ENCODE measurements at places on chromosomes 12 and 14. TPM values are rescaled to one million over a fixed set of nuclear protein-coding genes. Genes with fewer than 3 reads are reported as not detected.

The KRT80 gene
- 0.37 TPM for total RNA-seq

The SLC35F4 gene
- total RNA-seq, result not detected

The CMKLR1 gene
- total RNA-seq, result 46.1 TPM

The RNASE1 gene
- 604 TPM for total RNA-seq

The AICDA gene
- total RNA-seq, result not detected

The DPF3 gene
- 5.3 TPM for total RNA-seq

The DEPDC4 gene
- 0.55 TPM for total RNA-seq

The CEBPE gene
- total RNA-seq, result not detected

The SLC25A47 gene
- 0.73 TPM for total RNA-seq

DNA sequence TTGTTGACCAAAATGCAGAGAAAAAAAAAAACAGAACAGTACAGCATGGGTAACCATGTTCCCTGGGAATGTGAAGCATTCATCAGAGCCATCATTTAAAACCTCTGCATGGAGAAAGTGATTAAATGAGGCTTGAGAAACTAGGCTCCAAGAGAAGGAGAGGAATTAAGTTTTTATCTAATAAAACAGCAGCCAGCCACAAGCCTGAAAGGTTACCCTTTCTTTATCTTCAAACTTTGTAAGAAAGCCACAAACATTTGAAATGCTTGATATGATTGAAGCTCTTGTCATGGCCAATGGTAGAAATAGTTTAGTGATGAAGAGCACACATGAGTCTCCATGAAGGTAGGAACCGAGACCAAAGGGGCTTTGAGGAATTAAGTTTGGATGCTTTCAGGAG is 144.9 kb upstream of the SYT1 start:
- no peak for DNase-seq

DNA sequence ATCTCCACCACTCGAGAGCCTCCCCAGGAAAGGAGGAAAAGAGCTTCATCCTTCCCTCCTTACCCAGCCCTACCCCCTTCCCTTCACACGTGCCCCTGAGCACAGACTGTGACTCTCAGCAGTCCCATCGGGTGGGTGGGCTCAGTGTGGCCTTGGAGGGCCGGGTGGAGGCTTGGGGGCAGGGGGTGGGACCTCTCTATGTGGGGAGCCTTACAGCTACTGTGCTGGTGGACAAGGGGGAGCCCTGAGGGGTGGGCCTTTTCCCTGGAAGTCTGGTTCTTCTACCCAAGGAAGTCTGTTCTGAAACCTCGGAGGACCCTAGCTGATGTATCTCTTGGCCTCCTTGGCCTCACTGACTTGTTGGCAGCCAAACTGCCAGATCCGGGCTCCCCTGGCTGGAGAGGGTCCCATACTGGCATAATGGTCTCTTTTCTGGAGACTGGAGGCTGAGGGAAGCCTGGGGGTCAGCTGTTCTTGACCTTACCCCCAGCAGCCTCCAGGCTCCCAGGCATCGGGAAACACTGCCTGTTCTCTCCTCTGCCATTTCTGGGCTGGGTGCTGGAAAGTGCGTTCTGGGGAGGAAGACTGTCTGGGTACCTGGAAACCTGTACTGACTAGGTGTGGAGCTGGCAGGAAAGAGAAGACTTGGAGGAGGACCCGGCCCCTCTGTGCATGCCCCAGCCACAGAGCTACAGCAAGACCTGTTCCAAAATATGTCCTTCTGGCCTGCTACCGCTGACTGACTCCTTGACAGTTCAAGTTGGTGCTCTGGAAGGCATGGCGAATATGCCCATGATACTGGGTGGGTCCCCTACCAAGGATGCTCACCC is 7.6 kb downstream of the VASH1 start:
- no peak for DNase-seq

- DNase-seq, result no peak
Measured at GRCh38 chr14:84351646-84352045, 1178.3 kb upstream of the FLRT2 start.

DNA sequence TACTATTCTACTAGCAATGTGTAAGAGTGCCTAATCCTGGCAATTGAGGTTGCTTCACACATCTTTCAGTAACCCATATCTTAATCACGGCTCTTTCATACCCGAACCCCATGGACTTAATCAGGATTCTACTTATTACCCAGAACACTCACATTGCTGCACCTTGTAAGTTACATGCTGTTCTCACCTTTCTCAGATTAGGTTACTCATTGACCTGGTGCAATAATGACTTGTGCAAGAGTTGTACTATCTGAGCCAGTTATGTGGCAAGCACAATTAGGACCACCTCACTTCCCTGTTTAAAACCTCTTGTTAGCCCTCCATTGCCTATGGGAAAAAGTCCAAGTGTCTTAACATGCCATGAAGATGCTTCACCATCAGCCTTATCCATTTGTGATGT is 306.7 kb upstream of the E2F7 start:
- no peak for DNase-seq

DNA sequence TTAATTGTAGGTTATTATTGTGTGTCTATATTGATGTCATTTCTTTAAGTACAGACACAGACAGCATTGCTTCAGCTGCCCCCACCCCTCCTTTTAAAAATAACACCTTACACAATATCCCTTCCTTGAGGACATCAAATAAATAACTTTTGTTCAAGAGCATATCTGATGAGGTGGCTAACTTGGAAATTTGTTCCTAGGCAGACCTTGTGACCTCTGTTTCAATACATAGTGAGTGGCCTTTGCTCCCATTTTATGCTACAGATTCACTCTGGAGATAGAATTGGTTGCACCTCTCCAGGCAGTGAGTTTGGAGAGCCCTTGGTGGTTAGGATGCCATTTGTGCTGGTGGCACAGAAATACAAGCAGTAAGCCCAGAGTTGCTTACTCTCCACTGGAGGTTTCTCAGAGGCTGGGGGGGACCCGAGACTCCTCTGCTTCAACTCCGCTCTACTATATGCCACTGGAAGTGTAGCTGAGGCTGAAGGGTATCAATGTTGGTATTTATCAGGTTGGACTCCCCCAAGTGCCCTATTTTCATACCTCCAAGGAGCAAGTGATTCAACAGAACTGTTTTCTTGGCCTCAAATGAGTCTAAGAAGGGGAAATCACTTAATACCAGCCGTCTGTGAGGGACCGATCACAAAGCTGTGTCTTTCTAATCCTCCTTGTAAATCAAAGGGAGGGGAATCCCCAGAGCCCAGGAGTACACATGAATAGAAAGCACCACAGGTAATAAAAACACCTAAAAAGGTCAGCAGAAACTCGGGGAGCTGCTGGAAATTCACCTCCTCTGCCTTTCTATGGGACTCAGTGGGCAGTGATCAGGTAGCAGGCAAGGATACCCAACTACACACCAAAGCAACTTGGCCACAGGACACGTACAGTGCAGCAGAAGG is 463.1 kb downstream of the RAD51B start:
- DNase-seq, result no peak

DNA sequence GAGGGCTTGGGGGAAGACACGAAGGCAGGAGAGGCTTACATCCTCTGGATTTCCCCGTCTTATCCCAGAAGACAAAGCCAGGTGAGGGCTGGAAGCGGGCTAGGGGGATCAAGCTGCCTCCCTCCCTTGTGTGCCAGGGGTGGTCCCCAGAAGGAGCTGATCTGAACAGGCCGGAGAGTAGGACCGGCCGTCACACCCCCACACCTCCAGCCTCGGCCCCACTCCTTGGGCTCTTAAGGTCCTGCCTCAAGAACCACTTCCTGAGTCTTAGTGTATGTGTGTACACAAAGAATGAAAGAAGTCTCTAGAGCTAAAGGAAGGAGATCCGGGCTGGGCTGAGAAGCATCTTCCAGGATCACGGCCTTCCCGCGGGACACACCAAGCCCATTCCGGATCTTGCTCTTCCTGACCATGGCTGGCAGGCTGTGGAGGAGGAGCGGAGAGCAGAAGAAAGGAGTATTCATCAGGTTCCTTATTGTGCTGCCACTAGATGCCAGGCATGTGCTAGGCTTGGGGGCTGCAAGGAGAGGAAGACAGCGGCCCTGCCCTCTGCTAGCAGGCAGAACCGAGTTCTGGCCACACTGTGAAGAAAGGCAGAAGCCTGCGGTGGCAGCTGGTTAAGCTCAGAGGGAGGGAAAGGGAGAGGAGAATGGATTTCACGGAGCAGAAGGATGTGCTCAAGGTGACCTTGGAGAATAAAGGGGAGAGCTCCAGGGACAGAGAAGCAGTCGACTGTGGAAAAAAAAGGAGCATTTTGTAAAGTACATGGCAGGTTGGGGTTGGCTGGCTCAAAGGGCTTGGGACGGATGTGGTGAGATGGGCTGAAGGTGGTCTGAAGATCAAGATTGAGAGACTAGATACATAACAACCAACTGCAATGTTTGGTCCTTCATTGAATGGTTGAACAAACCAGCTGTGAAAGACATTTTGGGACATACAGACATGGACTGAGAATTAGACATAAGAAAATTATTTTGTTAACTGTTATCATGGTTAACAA is 1.3 kb upstream of the CD63 start:
- DNase-seq, result no peak

GRCh38 chr12:47124451-47124850 is 44.7 kb upstream of the AMIGO2 start:
- no peak for DNase-seq

- DNase-seq, result no peak
Measured at GRCh38 chr12:77392467-77393088, 327.2 kb upstream of the E2F7 start.

DNA sequence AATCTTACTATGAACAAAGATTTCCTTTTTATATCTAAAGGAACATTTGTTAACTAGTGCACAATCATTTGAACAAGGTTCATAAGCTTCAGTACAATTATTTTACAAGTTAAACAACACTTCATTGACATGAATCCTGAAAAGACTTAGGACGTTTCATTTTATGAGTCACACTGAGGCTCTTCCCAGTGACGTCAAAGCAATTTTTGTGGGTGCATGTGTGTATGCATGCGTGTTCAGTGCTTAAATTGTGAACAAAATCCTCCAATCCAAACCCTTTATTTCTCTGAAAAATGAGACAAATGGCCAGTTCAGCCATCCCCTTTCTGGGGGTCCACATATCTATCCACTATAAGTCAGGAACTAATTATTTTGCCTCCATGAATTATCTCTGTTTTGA is 2.9 kb downstream of the LMNTD1 start:
- no peak for DNase-seq

DNA sequence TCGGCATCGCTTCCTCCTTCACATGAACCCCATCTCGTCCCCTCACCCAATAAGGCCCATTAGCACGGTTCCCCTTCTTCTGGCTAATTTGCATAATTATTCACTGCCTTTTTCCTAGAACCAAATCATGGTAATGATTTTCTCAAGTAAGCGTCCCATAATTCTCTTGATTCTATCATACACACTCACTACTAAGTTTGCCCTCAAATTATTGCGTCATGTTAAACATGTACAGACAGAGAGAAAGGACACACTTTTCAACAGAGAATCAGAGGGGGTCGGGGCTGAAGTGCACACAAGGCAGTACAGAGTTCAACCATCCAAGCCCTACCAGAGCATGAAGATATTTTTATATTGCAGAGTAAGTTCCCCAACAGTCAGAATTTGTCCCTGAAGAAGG is 256.6 kb downstream of the FOXN3 start:
- DNase-seq, result no peak

- no peak for DNase-seq
Measured at GRCh38 chr12:52455821-52456220, 3.9 kb upstream of the KRT6B start.

GRCh38 chr14:68094158-68094557 is 274.6 kb downstream of the RAD51B start:
- DNase-seq, result no peak

GRCh38 chr14:104001003-104001402 is 58.7 kb upstream of the RD3L start:
- DNase-seq, result peak; percentile 18

DNA sequence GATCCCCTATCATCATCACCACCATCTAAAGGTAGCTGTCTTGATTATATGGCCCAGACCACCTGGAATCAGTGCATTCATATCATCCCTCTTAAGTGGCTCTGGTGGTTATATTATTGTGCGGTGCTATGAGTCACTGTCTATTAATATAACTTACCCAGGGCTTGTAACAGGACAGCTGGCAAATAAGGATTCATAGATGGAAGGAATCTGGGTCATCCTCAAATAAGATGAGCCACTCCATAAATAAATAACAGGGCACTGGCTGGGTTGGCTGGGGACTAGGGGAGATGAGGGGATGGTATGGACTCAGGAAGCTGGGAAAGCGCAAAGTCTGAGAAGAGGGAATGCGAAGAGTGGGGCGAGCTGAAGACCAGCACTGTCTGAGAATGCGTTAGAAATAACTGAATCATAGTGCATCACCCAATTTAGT is 216.1 kb downstream of the NUAK1 start:
- DNase-seq, result no peak

DNA sequence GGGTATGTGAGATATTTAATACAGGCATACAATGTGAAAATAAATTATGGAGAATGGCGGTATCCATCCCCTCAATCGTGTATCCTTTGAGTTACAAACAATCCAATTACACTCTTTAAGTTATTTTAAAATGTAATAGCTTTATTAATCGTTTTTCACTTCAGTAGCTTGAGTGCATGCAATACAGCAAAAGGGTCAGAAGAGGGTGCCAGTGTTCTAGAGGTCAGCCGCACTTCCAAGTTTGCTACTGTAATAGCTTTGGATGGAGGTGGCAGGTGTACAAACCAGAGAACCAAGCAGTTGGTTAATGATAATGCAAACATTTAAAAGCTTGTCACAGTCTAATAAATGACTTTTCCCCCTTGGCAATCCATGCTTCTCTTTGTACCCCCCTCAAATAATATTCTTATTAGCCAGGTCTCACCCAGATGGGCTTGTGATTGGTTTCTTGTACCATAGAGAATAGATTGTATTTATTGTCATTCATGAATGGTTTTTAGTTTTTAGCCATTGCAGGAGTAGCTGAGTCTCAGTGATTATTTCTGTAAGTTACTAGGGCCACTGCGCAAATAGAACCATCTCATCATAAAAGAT is 127.0 kb downstream of the ERC1 start:
- peak; percentile 94 for DNase-seq

GRCh38 chr14:61598980-61599379 is 96.3 kb upstream of the HIF1A start:
- DNase-seq, result no peak

GRCh38 chr12:71061451-71061850 is 96.3 kb downstream of the TSPAN8 start:
- no peak for DNase-seq

DNA sequence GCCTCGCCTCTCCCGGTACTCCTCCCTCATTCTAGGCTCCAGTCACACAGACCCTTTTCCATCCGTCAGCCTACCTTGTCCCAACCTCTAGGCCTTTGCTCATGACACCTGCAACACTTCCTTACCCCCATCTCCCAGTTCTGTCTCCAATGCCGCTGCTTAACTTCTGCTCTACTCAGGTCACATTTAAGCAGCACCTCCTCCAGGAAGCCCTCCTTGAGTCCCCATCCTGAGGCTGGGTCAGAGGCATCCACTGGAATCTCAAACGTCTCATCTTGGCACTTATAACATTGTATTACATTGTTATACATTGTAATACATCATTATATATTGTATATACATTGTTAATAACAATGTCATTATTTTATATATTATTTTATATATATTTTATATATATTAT is 32.8 kb downstream of the RASAL1 start:
- DNase-seq, result no peak

DNA sequence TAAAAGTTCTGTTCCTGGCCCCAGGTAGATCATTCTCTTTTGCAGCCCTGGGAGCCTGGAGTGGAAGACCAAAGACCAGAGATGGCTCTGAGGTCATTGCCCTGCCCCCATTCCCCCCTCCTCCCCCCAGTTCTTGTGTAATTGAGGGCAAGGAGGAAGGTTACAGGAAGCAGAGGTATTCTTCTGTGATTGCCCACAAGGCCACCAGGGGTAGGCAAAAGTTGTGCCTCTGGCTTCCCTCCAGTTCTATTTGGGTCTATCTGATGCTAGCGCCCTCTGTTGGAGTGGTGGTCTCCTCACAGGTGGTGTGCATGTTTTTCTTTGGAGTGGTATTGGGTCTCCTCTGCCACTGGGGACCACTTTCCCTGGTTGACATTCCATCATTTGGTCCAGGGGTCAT is 41.2 kb upstream of the CRY1 start:
- DNase-seq, result no peak
